ENCODE measurements at places on chromosomes 5 and 9.

GRCh38 chr9:91949392-91949945 lies 559 bp downstream of the ROR2 start:
- DNase-seq, result no peak

DNA sequence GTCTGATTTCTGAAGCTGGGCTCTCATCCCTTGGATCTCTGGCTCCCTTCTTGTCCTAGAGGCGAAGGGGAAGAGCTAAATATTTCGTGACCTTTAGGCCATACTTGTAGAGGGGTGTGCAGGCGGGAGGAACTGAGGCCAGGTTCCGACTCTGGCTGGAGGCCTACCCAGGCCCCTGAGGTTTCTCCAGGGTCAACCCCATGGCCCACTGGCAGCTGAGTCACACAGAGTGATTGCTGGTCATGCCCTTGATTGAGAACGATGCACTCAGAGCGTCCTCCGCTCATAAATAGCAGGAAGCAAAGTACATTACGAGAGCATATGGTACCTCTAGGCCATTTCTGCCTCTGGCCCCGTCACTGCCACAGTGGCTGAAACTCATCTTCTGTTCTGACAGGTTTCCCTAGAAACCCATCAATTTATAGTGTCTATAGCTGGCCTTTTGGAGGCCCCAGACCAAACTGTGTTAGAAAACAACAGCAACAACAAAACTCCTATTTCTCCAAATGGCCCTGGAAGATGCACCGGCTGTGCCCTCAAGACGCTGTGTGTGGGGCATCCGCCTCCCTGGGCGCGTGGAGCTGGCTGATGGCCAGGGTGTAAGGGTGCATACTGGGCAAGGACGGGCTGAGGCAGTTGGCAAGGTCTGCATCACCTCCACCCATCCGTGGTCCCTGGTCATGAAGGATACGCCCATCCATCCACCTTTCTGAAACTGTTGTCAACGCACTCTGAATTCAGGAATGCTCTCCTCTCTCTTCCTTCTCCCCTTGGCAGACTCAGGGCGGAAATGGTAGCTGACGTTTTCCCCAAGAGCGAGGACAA lies 32.9 kb upstream of the FCN1 start:
- no peak for DNase-seq

GRCh38 chr9:426264-426663 lies 211.6 kb downstream of the DOCK8 start:
- no peak for DNase-seq

DNA sequence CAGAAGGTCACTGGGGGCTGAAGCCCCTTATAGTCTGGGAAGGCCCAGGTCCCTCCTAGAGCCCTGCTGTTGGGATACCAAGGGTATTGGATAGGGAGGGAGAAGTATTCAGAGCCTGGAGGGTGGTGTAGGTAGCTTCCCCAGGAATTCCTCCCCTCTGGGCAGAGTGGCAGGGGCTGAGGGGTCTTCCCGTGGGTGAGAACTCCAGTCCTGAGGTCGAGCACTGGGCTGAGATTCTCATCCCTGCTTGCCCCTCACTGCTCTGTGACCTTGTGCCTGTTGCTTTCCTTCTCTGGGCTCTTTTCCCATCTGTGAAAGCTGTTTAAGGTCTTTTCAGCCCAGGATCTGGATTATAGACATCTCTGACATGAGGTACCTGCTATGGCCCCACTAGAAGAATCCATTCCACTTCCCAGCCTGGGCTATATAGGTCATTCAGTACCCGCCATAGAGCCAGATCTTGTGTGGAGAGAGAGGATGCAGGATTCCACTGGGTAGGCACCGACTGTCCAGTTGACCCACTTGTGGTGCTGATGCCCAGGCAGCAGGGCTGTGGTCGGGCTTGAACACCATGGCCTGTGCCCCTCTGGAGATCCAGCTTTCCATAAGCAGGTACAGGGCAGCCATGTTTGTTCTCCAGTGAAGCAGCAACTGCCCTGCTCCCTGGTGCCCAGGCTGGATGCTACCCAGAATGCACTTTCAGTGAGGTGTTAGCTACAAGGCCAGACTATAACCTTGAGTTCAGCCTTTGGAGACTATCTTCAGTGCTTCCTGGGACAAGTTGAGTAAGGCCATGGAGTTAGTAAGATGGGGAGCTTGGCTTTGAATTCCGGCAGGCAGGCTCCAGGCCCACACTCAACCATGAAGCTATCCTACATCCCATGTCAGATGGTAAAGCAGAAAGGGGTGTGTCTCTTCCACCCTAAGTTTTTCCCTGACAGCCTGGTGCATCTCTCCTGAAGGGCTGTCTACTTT lies 60.1 kb downstream of the AMBP start:
- no peak for DNase-seq

- DNase-seq, result no peak
These were observed 10.7 kb downstream of the IFNA5 start for GRCh38 chr9:21294364-21294774.

DNA sequence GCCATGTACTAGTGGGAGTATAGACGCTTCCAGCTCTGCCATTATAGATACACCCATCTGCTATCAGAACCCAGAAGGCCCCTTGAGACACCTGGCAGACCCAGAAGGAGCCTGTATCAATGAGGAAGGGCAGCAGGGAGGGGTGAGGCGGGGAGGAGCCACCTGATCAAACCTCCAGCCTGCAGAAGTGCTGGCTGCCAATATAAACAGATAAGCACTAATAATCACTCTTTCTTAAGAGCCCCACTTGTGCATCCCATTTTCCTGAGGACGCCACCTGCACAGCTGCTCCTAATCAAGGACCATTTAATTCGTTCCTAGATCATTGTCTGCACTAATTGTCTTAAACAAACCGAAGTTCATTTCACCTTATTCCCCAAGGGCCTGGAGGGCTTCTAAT lies 75.0 kb upstream of the NEK6 start:
- no peak for DNase-seq

GRCh38 chr5:112491257-112491656 lies 72.2 kb upstream of the EPB41L4A start:
- DNase-seq, result no peak

GRCh38 chr9:138100711-138101350 lies 223.2 kb downstream of the CACNA1B start:
- DNase-seq, result no peak

- DNase-seq, result no peak
These were observed 326.9 kb upstream of the PUM3 start for GRCh38 chr9:3170819-3171218.

- DNase-seq, result no peak
These were observed 487.4 kb downstream of the CETN3 start for GRCh38 chr5:89922161-89922560.

DNA sequence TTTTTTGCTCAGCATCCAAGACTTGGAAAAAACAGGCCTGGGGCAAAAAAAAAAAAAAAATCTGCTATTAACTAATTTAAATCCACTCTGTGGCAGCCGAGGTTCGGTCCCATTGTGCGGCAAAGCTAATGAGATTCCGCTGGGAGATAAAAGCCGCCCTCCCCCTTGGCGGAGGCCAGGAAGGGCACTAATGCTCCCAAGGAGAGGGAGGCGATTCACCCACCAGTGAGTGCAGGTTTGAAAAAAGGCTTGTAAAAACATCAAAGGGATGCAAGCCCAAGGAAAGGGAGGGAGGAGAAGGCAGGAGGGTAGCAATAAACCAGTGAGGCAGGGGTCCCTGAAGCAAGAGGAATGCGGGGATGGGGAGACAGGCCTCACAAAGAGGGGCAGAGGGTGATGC lies 129.5 kb upstream of the RAPGEF1 start:
- DNase-seq, result no peak

- DNase-seq, result no peak
These were observed 67.0 kb downstream of the NIPBL start for GRCh38 chr5:36943584-36943983.

DNA sequence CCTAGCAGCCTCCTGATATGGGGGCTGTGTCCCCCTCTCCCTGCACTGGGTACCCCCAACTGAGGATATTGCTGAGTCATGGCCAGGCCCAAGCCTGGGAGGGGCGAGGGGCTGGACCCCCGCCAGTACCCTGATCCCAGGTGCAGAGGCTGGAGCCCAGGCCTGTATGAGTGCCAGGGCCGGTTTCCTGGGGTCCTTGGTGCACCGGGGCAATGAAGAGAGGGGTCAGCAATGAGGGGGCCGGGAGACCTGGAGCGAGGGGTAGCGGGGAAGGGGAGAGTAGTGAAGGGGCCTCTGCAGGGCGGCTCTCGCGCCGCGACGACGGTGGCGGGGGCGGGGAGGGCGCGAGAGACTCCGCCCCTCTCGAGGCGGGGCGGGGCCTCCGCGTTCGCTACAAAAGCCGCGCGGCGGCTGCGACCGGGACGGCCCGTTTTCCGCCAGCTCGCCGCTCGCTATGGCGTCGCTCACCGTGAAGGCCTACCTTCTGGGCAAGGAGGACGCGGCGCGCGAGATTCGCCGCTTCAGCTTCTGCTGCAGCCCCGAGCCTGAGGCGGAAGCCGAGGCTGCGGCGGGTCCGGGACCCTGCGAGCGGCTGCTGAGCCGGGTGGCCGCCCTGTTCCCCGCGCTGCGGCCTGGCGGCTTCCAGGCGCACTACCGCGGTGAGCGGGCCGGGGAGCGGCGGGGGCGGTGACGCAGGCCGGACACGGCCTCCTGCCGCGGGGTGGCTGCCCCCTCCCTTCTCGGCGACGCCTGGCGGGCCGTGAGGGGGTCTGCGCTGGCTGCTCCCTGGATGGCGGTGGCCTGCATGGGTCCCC lies at the start of gene SQSTM1:
Gene SQSTM1 (plus strand): TSS at position 423 of the 815 bp plus-strand sequence. CDS start 32 bp downstream, at position 455.
- peak; percentile 77 for DNase-seq

DNA sequence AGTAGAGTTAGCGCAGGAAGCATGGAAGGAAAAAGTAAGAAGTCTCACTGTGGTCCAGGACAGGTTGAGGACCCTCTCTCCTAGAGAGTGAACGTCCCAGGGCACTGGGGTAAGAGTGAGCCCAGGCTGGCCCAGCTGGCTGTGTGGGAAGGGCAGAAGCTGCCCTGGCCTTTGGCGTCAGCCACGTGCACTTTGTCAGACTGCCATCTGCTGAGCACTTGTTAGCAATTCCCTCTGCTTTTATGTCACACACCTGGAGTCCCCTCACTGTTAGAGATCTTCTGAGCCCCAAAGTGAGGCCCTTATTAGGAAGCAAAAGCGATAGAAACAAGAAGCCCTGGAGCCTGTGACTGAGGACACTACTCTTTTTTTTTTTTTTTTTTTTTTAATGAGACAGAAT lies 79.1 kb downstream of the UGCG start:
- no peak for DNase-seq

DNA sequence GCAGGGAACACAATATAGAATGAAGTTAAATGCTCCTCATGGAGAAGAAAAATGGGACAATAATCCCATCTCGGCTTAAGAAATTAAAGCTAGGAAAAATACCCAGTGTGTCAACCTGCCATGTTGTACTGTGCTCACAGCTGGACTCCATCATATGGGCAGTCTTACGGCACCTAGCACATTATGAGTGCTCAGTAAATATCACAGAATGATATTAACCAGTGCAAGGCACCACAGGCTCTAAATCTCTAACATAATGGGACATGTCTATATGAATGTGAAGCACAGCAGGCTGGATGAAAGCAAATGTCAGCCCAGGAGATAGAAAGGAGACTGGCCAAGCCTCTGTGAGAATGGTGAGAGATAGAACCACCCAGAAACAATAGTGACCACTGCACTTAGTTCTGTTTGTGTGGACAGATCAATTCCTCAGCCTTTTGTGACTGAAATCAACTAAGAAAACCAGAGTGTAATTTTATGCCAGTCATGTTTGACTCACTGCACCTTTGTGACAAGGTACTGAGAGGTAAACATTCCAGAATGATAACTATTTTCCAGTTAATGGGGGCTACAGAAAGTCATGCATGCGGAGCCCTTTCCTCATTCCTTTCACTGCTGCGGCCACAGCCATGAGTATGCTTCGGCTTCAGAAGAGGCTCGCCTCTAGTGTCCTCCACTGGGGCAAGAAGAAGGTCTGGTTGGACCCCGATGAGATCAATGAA lies 140.4 kb upstream of the CDH6 start:
- DNase-seq, result no peak

Measured in stimulated activated CD4-positive, alpha-beta T cell treated with anti-CD3 and anti-CD28 coated beads, Interleukin-1b, Interleukin-23, amount 100 ng/mL, for 24 hours (primary cell).